ENCODE measurements at places on chromosomes 4 and X.

GRCh38 chr4:41009411-41009810, 204.9 kb downstream of the APBB2 start:
- no peak for ATAC-seq

- ATAC-seq = no peak
These were observed 1008.1 kb upstream of the TENM3 start for GRCh38 chr4:181234951-181235680.

DNA sequence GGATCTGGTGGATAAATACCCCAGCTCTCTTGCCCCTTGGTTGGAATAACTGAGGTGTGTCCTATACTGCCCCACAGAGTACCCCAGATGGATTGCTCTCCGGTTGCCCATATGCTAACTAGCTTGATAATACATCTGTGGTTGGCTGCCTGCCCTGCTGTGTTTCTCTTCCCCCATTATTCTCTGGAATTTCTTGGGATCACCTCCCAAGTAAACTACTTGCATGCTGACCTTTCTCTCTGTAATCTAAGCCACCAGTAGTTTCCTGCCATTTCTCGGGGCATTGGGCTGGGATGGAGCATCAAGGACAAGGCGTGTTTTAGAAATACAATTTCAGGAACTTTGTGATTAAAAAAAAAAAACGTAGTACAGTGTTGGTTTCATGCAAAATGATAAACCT, 25.2 kb downstream of the PPP1R2C start:
- ATAC-seq = no peak

- no peak for ATAC-seq
These were observed 743.8 kb upstream of the ATOH1 start for GRCh38 chr4:93084599-93085305.

GRCh38 chr4:2423695-2424094, 4.9 kb downstream of the CFAP99 start:
- ATAC-seq = no peak

DNA sequence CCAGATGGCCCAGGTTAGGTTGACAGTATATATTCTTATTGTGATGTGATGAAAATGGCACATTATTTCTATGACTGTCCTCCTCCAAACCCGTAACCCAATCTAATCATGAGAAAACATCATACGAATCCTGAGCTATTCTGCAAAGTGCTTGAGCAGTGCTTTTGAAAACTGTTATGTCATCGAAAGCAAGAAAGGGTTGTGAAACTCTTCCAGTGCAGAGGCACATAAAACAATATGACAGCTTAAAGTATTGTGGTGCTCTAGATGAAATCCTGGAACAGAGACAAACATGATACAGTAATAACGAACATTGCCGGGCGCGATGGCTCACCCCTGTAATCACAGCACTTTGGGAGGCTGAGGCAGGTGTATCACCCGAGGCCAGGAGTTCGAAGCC, 1648.0 kb downstream of the STIM2 start:
- no peak for ATAC-seq

- no peak for ATAC-seq
These were observed 535.2 kb upstream of the FAT1 start for GRCh38 chr4:187258651-187259401.

DNA sequence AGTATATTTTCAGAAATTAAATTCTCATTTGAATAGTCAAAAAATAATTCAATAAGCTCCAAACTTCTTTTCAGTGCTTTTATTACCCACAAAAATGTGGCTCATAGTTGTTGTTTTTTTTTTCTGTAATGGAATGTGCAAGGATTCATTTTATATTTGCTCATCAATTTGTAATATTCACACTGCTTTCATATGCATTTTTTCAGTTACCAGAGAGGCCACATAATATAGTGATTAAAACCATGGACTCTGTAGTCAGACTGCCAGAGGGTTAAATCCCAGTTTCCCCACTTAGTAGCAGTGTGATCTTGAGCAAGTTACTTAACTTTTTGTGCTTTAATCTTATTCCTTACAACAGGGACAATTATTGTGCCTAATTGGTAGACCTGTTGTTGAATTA, 64.5 kb downstream of the FAM9B start:
- no peak for ATAC-seq

DNA sequence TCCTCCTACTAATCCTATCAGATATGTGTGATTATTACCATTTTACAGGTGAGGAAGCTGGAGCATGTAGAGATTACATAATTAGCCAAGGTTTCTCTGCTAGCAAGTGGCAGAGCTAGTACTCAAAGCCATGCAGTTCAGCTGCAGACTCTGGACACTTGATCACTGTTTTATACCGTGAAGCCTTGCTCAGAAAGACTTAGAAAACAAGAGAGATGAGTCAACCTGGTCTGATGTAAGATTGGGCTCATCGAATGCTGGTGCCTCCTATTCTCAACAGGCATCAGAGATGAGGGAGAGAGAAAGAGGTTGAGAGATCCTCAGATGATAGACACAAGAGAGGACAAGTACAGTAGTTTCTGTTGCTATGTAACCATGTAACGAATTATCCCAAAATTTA, 19.0 kb upstream of the PDE5A start:
- peak; percentile 60 for ATAC-seq

GRCh38 chrX:14228611-14229010, 198.9 kb upstream of the GEMIN8 start:
- ATAC-seq = no peak

DNA sequence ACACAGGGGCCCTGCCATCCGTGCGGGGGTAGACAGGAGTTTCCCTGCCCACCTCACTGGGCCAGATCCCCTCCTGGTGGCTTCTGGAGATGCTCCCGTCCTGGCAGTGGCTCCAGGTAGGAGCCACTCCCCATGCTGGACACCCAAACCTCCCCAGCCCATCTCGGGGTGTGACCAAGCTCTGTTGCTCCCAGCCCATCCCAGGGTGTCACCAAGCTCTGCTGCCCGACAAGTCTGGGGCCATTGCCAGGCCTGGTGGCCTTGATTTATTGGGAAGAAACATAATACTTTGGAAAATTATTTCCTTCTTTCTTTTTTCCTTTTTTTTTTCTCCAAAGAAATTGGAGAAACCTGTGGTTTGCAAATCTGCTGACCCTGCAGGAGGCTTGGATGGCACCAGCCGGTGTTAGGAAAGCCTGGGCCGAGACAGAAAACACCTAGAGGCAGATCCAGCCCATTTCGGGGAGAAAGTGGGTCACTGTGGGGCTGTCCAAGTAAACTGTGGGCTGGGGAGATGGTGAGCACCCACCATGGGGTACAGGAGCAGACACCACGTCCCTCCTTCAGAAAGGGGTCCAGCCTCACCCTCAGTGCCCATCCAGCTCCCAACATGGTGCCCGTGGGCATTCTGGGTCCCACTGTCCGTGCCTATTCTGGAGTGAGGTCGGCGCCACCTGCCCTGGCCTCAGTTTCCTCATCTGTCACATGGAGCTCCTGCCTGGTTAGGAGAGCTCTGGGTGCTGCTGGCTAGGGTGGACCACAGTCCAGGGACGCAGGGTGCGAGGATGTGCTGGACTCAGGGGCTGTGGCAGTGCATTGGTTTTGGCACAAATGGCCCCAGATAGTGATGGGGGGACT, 59.4 kb upstream of the ADRA2C start:
- ATAC-seq = no peak

All from gastroesophageal sphincter (tissue), 4 donors.